ENCODE measurements at places on chromosomes 7 and 10.

GRCh38 chr7:131540491-131541162 lies 15.8 kb downstream of the PODXL start:
- no peak for DNase-seq

- no peak for DNase-seq
These were observed 127.6 kb upstream of the NANOS1 start for GRCh38 chr10:118901906-118902305.

- DNase-seq = no peak
These were observed 127.5 kb downstream of the PARD3 start for GRCh38 chr10:34687434-34688210.

DNA sequence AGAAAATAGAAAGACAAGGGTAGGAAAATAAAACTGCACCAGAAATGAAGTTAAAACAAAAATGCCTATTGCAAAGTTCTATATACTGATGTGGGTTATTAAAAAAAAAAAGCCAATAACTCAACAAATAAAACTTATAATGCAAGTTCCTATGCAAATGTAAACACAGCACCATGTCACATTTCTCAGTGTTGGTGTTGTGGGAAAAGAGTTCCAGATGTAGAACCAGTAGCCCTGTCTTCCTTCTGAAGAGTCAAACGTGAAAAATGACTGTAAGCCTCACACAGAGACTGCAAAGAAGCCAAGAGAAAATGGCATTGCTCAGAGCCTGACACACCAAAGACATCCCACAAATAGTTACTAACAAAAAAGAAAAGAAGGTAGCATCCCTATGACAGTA lies 10.1 kb downstream of the PON2 start:
- DNase-seq = no peak
